Amniotic epithelial cell (primary cell): ENCODE measurements at places on chromosomes 2 and 18.
A peak's percentile ranks its signal among the peaks of the same experiment; 100 is the strongest.

DNA sequence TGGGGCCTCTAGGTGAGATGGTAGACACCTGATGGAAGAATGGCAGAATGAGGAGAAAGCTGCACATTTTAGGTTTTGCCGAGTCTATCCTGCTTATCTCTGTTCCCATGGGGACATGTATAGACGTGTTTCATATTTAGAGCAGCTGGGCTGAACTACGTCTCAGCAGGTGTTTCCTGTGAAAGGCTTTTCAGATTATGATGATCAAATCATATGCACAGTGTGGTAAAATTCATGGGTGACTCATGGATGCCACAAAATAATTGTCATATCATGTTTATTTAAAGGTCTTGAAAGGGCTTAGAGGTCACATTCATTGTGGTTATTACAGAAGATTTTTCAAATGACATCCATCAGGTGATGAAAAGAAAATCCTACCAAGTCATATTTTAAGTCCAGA is 90.5 kb downstream of the ICOS start:
- DNase-seq: peak; percentile 52

DNA sequence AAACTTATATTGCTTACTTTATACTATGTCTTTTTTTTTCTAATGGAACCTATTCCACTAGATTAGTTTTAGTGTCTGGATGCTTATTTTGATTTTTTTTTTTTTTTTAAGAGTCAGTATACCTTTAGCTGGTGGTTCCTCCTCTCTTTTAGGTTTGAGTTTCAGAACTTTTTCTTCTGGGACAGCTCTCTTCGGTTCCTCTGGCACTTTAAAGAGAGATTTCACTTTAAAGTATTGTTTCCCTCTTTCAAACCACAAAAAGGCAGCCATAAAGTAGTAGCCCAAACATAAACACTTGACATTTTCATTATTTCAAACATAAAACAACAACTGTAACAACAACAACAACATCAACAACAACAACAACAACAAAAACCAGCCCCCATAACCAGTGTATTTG is 123.3 kb downstream of the TTN start:
- DNase-seq: no peak

DNA sequence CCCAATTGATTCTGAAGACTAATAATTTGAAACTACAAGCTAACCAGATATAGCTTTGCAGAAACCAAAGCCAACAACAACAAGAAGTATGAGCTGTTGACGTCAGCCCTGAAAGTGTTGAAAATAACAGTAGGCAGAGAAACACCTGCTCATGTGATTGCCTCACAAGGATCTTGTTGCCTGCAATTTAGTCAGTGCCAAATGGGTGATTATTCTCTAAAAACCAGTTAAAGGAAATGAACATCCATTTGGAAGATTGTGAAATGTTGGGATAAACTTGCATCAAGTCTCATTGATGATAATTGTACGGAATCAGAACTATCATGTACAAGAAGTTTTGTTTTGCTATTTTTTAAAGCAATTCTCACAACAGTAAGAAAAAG is 2.8 kb downstream of the CYTIP start:
- no peak for DNase-seq

DNA sequence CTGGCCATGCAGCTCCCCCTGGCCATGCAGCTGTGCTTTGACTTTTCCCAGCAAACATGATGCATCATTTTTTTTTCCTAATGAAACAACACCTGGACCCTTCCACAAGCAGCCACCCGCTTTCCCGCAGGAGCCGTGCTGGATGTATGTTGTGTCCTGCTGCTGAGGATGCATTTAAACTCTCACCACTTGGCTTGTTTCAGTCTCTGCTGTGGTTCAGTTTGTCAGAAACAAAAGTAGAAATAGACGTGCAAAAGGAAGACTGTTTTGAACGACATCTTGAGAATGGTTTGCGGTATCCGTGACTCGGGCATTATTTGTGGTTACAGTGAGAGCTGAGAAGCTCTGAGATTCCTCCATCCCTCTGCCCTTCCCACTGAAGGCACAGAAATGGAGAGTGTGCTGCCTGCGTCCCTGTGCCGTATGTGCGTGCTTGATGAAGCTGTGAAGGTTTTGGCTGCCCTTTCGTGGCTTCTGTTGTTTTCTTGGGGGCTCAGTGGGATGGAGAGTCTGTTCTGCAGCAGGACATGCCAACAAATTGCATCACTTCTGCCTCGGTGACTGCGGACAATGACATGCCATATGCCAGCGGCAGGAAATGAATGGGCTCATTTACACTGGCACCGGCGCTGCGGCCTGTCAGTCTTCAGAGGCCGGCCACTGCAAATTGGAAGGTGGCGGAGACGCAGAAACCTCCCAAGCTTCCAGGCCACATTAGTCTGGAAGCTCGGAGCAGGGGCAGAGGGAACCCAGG is 417.7 kb upstream of the SALL3 start:
- no peak for DNase-seq

- DNase-seq: no peak
Measured at GRCh38 chr18:76374330-76375281, 120.4 kb downstream of the ZNF516 start.

- no peak for DNase-seq
Measured at GRCh38 chr2:4979111-4979510, 713.1 kb upstream of the SOX11 start.
